Activated CD4-positive, alpha-beta T cell treated with anti-CD3 and anti-CD28 coated beads, Interleukin-2, amount 50 U/mL, for 48 hours (primary cell): ENCODE measurements at places on chromosomes 16 and 17.
A peak's percentile ranks its signal among the peaks of the same experiment; 100 is the strongest.

- no peak for DNase-seq
Measured at GRCh38 chr17:44903012-44903685, 3.9 kb upstream of the EFTUD2 start.

DNA sequence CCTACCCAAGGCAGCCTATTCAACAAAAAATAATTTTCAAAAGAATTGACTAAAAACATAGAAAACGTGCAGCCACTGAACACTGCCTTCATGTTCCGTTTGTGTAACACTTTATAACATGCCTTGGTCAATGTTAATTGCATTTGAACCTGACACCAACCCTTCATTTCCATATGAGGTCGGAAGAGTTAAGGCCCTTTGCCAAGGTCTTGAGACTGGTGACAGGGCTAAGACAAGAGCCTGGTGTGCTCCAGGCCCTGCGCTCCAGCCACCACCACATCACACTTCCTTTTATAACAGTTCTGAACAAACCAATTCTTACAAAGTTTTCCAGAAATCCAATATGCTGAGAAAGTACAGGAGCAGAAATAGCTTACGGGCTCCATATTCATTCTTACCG lies 4.2 kb downstream of the BBS2 start:
- DNase-seq: no peak

DNA sequence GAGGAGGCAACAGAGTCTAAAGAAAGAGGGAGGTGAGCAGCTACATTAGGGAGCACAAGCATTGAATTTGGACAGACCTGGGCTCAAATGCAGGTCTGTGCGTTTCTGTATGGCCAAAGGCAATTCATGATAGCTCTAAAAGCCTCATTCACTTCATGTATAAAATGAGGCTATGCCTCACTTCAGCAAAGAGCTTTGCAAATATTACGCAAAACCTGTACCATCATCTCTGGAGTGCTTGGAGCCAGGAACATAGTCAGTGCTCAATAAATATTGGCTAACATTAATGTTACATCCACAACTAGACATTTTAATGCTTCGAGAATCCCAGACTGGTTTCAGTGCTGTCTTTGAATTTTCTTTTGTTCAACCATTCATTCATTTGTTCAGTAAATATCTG lies 254.7 kb upstream of the CDH11 start:
- no peak for DNase-seq

DNA sequence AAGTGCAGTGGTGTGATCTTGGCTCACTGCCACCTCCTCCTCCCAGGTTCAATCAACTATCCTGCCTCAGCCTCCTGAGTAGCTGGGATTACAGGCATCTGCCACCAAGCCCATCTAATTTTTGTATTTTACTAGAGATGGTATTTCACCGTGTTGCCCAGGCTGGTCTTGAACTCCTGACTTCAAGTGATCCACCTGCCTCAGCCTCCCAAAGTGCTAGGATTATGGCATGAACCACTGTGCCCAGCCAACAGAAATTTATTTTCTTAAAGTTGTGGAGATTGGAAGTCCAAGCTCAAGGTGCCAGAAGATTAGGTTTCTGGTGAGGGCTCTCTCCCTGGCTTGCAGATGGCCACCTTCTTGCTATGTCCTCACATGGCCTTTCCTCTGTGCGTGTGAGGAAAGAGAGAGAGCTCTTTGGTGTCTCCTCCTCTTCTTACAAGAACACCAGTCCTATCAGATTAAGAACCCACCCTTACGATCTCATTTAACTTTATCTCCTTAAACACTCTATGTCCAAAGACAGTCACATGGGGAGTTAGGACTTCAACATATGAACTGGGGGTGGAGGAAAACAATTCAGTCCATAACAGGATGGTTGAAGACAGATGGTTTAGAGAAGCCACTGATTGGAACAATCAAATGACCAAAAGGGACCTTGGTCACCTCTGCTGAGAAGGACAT lies 31.8 kb downstream of the C16orf82 start:
- DNase-seq: no peak

DNA sequence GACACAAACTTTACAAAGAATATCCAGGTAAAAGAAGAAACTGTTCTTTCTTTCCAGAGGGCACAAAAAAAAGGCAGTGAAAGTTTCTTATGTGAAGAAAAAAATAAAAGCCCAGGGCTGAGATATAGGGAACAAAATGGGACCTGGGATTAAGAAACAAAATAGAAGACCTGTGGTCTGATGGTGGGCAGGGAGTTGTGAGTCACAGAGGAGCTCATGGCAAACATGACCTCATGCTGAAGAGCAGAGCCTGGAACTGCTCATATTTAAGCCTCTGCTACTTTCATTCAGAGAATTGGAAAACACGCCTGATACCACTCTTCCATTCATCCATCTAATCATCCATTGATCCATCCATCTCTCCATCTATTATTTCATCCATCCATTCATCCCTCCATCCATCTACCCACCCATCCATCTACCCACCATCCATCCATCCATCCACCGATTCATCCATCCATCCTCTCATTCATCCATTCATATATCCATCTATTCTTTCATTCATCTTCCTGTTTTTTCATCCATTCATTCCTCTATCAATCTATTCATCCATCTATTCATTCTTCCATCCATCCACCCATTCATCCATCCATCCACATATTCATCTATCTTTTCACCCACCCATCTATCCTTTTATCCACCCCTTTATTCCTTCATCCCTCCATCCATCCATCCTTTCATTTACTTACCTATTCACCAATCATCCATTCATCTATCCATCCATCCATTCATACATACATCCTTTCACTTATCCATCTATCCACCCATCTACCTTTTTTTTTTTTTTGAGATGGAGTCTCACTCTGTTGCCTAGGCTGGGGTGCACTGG lies 30.0 kb downstream of the WFDC1 start:
- DNase-seq: no peak

DNA sequence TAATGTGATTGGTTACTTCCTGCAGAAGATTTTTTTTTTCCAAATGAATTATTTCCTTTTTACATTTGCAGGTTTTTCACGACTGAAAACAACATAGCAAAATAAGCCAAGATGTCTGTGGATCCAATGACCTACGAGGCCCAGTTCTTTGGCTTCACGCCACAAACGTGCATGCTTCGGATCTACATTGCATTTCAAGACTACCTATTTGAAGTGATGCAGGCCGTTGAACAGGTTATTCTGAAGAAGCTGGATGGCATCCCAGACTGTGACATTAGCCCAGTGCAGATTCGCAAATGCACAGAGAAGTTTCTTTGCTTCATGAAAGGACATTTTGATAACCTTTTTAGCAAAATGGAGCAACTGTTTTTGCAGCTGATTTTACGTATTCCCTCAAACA lies 2.4 kb downstream of the MIS12 start:
- no peak for DNase-seq

DNA sequence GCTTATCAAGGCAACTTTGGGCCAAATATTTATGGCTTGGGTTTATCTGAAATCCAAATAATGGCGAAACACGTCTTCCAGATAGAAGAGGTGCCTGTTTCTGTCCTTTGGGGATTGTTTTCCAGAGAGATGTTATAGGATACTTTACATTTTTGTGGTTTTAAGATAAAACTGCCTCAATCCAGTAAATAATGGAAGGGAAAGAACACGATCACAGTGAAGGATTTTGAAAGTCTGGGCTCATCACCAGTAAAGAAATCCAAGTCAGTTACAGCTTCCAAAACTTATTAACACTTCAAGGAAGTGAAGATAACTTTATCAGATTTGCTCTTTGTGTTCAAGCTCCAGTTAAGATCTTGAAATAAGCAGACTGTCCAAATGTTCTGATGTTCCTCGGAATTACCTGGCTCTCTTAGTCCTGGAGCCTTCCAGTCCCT lies 30.1 kb downstream of the DNAH2 start:
- no peak for DNase-seq

DNA sequence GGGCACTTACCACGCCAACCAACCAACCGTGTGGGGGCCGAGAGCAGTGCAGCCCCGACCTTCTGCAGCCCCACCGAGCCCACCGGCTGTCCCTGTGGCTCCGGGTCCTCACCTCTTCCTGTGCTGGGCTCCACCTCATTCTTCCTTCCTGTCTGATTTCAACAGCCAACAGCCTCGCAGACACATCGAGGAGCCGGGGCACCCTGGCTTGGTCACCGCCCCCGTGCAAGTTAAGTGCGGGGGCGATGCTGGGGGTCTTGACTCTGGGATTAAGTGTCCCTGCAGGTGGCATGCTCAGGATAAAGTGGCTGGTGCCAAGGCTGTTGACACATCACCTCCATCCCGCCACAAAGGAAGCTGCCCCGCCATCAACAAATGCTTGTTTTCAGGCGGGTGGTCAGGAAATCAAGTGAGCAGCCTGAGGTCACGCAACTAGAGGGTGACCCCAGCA lies at the start of gene NLRC3:
TSS of gene NLRC3 (minus strand) at position 102 of the 451 bp plus-strand sequence. CDS start 12,367 bp downstream, outside the sequence.
- DNase-seq: peak; percentile 56

DNA sequence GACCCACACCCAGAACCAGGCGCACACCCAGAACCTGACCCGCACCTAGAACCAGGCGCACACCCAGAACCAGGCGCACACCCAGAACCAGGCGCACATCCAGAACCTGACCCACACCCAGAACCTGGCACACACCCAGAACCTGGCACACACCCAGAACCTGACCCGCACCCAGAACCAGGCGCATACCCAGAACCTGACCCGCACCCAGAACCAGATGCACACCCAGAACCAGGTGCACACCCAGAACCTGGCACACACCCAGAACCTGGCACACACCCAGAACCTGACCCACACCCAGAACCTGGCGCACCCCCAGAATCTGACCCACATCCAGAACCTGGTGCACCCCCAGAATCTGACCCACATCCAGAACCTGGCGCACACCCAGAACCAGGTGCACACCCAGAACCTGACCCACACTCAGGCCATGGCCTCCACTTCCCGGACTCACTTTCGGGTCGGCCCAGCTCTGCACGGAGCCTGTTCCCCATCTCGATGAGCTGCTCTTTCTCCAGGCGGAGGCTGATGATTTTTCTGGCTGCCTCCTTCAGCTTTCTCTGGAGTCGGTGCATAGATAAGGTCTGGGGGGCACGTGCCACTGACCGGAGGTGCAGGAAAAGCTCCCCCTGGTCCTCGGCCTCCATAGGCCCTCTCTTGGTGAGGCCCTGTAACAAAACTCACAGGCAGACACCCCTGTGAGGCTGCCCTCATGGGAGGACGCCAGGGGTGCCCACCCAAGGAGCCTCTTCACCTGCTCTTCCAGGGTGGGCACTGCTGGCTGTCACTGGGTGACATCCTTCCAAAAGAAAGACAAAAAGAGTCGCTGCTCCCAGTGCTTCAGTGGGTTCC lies 53.3 kb upstream of the FASN start:
- DNase-seq: no peak

DNA sequence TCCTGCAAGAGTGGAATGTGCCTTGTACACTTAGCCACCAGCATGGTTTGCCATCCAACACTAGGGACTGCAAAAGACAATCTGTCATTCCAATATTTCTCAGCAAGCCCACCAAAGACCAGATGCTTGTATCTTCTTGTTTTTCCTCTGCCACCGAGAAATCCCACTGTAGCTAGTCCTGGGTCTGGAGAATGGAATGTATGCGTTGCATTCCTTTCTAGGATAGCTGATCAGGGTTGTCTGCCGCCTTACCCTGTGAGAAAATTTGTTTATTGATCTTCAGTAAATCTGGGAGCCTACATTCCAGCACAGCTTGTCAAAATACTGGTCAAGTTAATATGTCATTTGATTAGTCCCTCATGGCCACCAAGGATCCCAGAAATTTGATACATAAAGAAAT lies 28.1 kb upstream of the ADAMTS18 start:
- DNase-seq: no peak

GRCh38 chr16:51556694-51557340 lies 405.7 kb upstream of the SALL1 start:
- DNase-seq: no peak

- no peak for DNase-seq
Measured at GRCh38 chr17:41150026-41150425, 401 bp upstream of the KRTAP4-5 start.

DNA sequence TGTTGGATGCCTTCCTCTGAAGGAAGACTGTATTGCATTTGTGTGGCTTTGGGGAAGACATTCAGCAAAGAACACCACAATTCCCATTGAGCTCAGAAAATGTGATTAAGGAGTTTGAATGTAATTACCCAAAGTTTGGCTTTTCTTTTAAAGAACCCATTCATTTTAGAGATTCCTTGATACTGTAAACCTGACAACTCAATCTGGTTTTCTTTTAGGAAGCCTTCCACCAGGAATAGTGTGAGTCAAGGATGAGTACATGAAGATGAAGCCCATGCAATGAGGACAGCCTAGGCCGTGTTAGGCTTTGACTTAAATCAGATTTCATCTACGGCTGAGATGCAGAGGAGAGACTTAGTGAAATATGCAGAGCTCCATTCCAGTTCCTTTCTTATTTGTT lies 271.7 kb upstream of the TBX2 start:
- DNase-seq: no peak

GRCh38 chr17:14098246-14098645 lies 28.9 kb downstream of the COX10 start:
- no peak for DNase-seq

- peak; percentile 72 for DNase-seq
Measured at GRCh38 chr16:69563605-69564580, 1.9 kb upstream of the NFAT5 start.

DNA sequence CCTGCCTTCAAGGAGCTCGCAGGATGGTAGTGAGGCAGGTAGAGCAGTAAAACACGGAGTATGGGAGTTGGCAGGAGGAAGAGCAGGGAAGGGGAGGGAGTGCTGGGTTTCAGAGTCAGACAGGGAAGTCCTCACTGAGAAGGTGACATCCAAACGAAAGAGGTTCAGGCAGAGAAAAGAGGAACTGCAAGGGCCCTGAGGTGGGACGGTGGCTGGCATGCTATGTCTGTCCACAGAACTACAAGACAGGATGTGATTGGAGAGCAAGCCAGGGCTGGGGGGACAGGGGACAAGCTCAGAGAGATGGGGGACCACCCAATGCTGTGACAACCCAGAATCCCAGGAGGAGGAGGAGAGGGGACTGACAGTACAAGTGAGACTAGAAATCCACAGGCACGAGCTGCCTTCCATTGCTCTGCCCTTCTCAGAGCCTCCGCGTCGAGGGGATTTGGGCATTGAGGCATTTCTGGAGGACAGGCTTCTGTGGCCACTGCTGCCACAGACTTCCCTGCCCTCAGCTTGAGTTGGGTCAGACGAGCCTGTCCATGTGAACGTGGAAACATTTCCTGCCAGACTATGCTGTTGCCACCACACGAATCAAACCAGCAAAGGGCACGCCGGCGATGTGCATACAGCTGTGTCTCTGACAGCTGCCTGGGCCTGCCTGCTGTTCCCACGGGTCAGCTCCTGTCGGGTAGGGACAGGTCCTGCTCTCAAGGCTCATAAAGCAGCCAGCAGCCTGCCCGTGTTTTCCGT lies 100.1 kb downstream of the RAB11FIP4 start:
- no peak for DNase-seq

- DNase-seq: no peak
Measured at GRCh38 chr17:31902693-31903092, 1.2 kb upstream of the UTP6 start.

GRCh38 chr16:55328611-55329569 lies 4.9 kb downstream of the IRX6 start:
- no peak for DNase-seq

DNA sequence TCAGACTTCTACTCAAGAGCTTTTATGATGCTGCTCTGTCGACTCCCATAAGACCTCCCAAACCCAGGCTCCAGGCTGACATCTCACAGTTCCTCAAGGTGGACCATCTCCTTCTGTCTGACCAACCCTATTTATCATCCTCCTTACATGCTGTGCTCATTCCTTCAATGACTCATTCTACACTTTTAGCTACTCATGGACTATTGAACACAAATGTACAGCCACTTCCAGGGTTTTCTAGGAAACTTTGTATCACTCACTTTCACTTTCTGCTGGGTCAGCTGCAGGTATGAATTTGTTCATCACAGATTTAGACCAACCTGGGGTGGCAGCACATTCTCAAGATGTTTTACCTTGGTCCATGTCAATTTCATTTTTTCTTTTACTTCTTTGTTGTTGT lies 162.4 kb upstream of the FAM20A start:
- no peak for DNase-seq
